ENCODE measurements at places on chromosomes 3 and 15.

DNA sequence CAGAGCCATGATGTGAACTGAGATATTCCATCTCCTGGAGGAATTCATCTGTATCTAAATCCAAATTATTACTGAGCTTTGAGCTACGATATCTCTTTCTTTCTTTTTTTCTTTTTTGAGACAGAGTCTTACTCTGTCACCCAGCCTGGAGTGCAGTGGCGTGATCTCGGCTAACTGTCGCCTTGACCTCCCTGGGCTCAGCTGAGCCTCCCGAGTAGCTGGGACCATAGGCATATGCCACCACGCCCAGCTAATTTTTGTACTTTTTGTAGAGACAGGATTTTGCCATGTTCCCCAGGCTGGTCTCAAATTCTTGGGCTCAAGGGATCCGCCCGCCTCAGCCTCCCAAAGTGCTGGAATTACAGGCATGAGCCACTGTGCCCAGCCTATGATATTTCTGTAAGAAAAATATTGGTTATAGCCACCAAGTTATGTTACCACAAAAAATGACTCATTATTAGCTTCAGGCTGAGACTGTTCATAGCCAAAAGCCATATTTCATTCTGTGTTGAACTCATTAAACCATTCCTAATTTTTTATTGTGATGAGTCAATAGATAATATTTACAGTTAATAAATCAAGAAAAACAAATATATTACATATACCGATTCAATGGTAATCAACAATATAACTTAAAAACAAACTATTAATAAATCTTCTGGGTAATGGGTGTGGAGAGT is 27.1 kb upstream of the SLC30A4 start:
- no peak for DNase-seq

DNA sequence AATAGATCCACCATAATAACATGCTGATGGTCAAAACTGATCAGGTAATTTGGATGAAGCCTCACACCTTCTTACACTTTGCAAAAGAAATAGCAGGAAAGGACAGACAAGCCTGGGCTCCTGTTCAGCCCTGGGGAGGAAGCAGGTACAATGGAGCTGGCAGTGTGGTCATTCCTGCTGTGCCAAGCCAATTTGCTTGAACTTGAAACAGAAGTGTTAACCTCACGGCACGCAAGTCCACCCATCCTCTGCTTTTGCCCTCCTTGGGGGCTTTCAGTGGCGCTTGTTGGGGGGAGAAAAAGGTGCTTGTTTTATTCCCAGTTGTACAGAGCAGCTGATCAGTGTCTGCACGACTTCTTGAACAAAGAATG is 36.8 kb upstream of the RFTN1 start:
- no peak for DNase-seq

- DNase-seq: no peak
Measured at GRCh38 chr15:58473724-58474123, 41.9 kb downstream of the LIPC start.

DNA sequence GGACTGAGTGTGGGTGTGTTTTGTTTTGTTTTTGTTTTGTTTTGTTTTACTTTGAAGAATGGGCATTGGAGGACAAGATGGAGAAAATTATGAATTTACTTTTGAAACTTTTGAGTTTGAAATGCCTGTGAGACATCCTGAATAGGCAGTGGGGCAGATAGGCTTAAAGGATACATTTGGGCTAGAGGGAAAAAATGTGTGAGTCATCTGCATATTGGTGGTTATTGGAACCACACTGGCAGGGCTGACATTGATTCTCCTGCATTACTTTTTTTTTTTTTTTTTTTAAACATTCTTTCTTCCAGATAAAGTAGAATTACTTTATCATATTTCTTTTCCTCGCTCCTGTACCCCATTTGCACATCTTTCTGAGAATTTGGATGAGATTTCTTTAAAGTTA is 56.1 kb downstream of the CALML4 start:
- no peak for DNase-seq

DNA sequence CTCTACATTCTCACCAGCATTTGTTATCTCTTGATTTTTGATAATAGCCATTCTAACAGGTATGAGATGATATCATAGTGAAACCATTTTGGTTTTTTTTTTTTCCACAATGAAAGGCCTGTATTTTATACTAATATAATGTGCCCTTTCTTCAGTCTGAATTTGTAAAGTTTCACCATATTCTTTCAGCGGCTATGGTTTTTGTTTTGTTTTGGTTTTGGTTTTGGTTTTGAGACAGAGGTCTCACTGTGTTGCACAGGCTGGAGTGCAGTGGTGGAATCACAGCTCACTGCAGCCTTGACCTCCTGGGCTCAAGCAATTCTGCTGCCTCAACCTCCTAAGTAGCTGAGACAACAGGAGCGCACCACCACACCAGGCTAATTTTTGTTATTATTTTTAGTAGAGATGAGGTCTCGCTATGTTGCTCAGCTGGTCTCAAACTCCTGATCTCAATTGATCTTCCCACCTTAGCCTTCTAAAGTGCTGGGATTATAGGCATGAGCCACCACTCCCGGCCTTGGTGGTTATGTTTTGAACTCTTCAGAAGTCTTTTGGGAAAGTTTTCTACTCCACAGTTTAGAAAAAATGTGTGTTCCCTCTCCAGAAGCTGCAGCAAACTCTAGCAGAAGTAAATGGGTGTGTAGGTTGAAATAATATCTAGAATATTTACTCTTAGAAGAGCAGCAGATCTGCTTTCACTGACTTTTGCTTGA is 110.2 kb upstream of the UMPS start:
- DNase-seq: no peak

GRCh38 chr3:79015854-79016253 is 751.9 kb downstream of the ROBO1 start:
- DNase-seq: no peak

DNA sequence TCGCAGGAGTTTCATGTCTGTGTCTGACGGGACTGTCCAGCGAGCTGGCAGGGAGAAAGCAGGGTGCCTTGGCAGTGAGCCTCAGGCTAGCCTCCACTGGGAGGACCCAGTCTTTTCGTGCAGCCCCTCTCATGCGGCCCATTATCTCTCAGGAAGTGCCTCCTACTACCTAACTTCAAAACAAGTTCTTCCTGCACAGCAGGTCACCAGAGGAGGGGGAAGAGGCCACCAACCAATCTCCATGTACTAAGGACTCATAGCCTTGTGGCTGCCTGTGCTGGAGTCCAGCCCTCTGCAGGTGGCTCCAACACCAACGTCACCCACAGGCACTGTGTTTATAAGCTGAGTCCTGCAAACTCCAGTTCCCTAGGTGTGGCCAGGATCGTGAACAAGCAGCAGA is 4.8 kb downstream of the VIPR1 start:
- DNase-seq: no peak

- no peak for DNase-seq
Measured at GRCh38 chr3:19267040-19267439, 118.7 kb downstream of the KCNH8 start.

DNA sequence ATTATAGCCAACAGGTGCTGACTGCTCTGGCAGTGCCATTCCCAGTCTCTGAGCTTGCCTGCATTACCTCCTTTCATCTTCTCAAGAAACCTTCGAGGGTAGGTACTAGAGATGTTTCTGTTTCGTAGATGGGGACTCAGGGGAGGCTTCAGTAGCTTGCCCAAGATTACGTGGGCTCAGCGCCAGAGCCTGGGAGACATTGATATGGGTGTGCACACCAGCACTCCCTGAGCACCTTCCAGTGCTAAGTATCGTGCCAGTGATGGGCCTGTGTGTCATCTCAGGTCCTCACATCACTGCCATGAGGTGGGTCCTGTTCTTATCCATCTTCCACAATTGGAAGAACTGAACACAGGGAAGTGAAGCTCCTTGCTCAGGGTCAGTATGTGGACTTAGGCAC is 15.2 kb downstream of the TSEN2 start:
- DNase-seq: no peak

DNA sequence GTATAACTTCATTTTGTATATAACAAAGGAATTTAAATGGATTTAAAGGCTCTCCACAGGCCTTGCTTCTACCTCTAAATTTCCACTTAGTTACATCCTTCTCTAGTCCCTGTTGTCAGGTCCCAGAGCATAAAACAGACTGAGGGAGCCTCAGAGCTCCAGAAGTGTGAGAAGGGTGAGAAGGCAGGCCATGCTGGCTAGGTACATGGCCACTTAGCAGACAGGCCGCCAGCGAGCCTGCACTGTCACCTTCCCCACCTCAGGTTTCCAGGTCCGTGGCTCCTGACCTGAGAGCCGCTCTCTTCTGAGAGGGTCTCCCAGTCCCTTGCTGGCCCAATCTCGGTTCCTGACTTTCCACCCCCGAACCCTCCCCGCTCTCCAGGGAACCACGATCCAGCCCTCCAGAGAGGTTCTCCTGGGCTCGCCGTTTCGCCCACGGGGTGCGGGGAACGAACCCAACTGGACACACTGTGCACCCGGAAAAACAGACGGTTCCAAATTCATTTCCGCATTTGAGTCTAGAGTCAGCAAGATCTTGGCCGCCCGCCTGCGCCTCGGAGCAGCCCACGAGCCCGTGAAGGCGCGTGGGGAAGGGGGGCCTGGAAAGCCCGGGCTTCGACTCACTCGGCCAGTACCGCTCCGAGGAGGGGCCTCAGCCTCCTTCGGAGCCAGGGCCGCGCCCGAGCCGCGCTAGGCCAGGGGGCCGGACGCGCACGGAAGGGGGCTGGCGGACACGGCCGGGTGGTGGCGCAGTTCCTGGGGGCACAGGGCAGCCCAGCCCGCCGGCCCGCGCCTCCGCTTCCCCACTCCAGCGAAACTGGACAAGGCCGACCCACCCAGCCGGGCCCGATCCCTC is 16.7 kb upstream of the SOX2 start:
- no peak for DNase-seq

Data from activated T-cell treated with anti-CD3 and anti-CD28 coated beads for 24 hours (primary cell).